CD4-positive, alpha-beta T cell treated with Interleukin-4 for 4 hours (primary cell): ENCODE measurements at places on chromosomes 16 and 17.
A peak's percentile ranks its signal among the peaks of the same experiment; 100 is the strongest.

DNA sequence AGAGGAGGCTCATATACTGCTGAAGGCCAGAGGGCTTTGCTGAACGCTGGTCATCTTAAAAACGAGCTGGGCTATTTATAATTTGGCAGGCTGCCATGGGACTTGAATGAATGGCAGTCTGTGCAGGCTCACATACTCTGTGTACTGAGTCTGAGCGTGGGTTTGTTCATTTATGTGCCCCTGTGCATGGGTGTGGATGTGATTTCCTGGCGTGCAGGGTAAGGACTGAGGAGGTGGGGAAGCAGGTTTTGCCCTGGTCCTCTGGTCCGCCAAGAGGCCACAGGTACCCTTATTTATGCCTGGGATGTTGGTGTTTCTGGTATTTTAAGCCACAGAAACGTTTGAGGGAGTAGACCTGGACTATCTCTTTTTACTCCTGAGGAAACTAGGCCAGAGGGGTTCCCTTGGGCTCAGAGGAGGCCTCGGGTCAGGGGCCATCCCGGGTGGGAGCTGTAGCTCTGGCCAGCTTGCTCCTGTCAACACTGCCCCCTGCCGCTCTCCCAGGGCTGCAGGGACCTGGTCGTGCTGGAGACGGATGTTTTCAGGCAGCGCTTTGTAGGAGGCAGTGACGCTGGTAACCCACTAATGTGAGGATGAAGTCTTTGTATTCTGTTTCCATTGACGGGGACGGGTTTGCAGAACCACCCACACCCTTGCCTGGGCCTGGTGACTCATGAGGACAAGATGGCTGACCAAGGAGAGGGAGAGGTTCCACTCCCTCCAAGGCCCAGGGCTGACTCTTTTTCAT, 184.4 kb downstream of the MSI2 start:
- DNase-seq, result peak; percentile 72

DNA sequence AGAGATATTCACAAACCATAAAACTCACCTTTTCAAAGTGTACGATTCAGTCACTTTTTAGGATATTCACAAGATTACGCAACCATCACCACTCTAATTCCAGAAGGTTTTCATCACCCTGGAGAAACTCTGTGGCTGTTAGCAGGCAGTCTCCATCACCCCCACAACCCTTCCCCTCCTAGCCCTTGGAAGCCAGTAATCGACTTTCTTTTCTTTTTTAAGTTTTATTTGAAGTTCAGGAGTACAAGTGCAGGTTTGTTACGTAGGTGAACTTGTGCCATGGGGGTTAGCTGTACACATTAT, 363.5 kb downstream of the CPPED1 start:
- no peak for DNase-seq

DNA sequence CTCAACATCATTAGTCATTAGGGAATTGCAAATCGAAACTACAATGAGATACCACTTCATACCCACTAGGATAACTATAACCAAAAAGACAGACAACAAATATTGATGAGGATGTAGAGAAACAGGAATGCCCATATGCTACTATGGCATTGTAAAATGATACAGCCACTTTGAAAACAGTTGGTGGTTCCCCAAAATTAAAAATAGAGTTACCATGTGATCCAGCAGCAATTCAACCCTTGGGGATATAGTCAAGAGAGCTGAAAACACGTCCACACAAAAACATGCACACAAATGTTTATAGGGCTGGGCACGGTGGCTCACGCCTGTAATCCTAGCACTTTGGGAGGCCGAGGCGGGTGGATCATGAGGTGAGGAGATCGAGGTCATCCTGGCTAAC, 10.0 kb upstream of the PECAM1 start:
- DNase-seq, result no peak

DNA sequence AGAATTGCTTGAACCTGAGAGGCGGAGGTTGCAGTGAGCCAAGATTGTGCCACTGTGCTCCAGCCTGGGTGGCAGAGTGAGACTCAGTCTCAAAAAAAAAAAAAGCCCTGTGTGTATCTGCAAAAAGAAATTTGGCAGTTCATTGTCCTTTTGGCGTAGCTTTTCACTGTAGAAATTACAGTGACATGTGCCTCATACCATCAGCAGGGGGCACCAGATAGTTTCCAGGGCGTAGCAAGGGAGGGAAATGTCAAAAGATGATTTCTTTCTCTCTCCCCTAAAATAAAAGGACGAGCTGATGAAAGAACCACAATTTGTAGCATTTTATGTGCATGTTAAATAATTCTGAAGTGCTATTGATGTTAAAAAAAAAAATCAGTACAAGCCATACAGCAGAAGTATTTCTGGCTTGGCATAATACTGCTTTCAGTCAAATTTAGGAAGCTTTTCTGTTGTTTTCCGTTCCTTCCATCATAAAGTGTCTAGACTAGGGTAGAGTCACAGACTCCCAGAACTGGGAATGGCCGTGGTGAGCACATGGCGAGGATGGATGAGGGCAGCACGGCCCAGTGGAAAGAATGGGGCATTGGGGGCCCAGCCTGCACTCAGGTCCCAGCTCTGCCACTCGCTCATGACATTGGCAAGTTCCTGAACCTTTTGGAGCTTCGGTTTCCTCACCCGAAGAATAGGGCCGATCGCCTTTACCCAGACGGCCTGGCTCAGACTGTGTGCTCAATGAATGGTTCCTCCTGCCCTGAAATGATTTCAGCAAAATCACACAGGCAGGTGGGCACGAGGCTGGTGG, 59.8 kb upstream of the RPH3AL start:
- peak; percentile 76 for DNase-seq

- no peak for DNase-seq
Observed at GRCh38 chr16:86888231-86889053, 310.1 kb downstream of the FOXL1 start.

GRCh38 chr16:27169511-27170071, 33.7 kb upstream of the KDM8 start:
- peak; percentile 86 for DNase-seq

DNA sequence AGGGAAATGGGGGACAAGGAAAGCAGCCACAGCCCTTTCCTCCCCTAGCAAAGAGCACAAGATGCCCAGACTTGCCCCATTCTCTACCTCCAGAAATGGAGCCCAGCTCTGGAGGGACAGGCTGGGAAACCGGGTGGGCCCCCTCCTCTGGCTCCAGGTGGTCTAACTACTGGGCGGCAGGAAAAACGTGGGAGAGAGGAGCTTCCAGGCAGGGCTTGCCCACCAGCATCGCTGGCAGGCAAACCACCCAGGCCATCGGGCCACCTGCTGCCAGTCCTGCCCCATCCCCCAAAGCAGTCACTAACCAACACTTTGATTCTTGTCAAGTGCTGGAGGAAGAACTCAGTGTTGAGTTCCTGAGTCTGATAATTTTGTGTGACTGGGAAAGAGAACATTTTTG, 15.6 kb downstream of the ANKS3 start:
- DNase-seq, result no peak

DNA sequence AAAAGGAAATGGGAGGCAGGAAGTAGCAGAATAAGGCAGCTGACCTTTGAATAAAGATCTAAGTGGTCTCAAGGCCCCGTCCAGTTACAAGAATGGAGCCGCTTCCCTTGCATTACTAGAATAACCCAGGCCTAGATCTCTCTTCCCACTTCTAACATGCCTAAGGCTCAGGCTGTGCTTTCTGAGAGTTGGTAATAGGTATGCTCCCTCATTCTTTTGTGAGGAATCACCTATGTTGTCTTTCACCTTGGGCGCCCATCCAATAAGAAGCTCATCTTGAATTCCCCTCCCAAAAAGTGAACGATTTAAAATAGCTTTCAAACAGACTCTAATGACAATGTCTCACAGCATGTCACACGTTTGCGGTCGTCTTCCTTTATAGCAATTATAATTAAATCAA, 101.2 kb downstream of the KCNJ2 start:
- DNase-seq, result no peak

GRCh38 chr17:37791447-37792399, 46.9 kb upstream of the HNF1B start:
- DNase-seq, result peak; percentile 51
